NCI-H774 (cell line): ENCODE measurements at places on chromosomes 3 and 15.

- peak; percentile 27 for DNase-seq
These were observed 575 bp downstream of the TRPM7 start for GRCh38 chr15:50685976-50686468.

DNA sequence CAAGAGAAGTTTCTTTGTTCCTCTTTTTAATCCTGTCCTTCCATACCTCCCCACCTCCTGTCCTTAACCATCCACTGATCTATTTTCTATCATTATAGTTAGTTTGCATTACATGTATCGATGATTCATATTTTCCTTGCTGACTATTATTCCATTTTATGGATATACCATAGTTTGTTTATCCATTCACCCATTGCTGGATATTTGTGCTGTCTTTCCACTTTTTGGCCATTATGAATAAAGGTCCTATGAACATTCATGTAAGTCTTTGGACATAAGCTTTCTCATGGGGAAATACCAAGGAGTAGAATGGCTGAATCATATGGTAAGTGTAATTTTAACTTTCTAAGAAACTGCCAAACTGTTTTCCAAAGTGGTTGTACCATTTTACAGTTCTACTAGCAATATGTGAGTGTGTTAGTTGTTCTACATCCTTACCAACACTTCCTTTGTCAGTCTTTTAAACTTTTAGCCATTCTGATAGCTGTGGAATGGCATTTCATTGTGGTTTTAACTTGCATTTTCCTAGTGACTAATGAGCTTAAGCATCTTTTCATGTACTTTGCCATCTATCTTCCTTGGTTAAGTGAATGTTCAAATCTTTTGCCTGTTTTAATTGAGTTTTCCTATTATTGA, 11.7 kb downstream of the ATP6V1A start:
- DNase-seq: no peak

DNA sequence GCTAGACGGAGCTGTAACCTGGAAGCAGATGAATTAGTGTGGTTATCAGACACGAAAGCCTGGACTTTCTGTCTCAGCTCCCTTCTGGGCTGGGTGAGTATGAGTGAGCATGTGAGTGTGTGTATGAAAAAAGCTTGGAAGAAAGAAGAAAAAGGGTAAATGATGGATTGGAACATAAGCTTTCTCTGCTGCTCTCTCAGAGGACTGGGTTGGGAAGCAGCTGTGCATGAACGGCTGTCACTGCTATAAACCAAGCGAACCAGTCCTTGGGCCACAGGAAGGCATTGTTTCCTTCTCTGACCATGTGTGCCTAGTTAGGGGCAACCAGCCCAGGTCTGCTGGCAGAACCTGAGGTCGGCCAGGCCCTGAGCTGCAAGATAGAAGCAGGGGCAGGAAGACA, 37.0 kb downstream of the UMPS start:
- no peak for DNase-seq

DNA sequence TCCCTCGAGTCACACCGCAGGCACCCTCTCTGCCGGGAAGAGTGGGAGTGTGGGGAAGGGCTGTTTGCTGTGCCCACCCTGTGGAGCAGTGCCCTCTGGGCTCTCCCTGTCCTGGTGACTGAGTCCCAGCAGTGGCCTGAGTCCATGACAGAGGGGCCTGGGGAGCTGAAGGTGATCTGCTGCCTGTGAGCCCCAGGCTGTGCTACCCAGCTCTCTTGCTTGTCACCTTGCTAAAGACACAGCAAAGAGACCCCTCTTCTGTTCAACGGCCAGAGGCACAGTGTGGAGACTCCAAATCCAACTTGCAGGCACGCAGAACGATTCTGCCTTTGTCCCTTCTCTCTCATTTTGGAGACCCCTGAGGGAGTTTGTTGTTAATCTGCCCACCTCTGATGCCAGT, 232.6 kb downstream of the OPA1 start:
- DNase-seq: no peak

- DNase-seq: no peak
These were observed 31.9 kb downstream of the ZNF385D start for GRCh38 chr3:21718943-21719591.

DNA sequence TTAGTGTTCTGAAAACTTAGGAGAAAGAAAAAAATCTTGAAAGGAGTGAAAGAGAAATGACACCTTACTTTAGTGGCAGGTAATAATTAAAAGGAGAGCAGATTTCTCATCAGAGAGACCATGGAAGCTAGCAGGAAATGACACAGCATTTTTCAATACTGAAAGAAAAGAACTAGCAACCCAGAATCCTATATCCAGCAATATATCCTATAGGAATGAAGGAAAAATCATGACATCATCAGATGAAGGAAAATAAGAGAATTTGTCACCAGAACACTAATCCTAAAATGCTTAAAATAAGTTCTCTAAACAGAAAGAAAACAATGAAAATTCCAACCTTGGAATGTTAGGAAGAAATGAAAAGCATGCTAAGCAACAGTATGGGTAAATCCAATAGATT, 39.8 kb upstream of the MDFIC2 start:
- no peak for DNase-seq

- DNase-seq: no peak
These were observed 94.6 kb downstream of the FILIP1L start for GRCh38 chr3:100019719-100020118.

DNA sequence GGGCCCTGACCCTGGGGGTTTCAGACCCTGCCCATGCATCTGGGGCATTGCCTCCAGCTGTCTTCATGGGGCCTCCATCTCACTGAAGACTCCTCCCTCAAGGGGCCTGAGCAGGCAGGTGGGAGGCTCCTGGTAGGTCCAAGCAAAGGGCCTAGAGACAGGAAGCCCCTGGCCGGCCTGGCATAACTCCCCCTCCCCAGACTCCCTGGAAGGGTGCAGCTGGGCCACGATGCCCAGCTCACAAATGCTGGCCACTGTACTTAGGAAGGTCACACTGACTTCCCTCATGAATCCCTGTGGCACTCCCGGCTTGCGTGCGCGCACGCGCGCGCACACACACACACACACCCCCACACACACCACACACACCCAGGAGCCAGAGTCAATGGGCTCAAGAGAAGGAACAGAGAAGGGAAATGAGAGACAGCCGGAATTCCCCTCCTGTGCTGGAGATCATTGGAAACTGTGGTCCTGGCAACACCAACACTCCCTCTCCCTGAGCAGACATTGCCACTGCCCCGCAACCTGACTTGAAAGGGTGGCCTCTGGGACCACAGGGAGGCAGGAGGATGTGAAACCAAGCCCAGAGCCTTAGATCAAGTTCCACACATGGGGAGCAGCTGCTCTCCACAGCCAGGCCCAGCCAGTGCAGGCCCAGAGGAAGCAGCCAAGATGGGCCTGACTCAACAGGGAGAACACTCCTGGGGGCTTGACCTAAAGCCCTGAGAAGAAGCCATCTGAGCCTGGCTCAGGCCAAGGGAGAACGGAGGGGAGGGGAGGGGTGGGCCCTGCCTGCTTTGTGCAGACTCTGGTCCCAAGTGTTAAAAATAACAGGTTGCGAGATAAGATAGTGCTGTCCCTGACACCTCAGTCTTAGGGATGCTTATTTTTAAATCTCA, 69.7 kb downstream of the SCN5A start:
- DNase-seq: no peak

DNA sequence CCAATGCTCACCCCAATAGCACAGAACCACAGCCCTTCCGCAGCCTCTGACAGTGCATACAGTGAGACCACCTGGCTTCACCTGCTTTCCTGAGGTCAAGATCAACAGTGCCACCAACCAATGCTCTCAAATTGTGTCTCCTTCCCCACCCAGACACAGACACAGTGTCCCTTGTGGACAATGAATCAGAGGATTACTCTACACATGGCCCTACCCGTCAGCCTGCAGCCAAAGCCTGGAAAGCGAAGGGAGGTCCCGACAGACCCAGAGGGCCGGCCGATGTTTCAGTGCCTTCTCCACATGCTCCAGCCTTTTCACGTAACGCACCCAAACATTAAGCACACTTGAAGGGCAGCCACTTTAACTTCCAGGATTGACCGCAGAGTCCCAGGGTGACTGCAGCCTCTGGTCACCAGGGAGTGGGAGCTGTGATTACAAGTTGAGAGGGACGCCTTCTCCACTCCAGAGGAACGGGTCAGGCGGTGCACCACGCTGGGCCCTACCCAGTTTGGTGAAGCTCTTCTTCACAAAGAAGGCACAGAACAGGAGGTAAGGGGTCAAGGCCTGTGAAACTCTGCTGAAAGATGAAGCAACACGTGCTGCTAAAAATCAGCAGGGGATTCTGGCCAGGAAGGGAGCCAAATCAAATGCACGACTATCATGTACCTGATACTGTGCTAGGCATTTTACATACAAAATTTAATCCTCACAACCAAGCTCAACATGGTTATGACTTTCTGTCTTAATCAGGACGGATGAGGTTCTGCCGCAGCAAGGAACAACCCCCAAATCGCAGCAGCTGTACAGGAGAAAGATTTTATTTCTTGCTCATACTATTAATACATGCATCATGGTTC, 17.2 kb downstream of the KLHL25 start:
- DNase-seq: no peak

- no peak for DNase-seq
These were observed 230.6 kb downstream of the ZMAT3 start for GRCh38 chr3:178841011-178841410.

- DNase-seq: no peak
These were observed 29.5 kb downstream of the CCDC12 start for GRCh38 chr3:46946856-46947545.

GRCh38 chr3:102183623-102184022, 251.2 kb upstream of the ZPLD1 start:
- DNase-seq: no peak

DNA sequence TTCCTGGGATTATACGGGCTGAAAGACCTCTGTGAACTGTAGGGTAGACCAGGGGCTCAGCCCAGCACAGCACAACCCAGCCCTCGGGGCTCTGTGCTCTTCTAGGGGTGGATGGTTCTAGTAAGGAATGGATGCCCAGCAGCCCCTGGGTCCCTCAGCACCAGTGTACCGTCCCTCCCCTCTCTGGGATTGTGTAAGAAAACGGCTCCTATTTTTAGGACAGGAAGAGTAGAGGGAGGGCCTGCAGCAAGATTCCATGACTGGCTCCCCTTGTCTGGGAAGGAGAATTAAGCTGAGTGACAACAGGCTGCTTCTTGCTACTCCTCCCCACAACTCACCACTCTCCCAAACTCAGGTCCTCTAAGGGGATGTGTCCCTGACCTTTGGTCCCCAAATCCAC, 270.8 kb upstream of the TOPAZ1 start:
- no peak for DNase-seq

GRCh38 chr15:50228866-50229265, 36.7 kb downstream of the HDC start:
- no peak for DNase-seq

DNA sequence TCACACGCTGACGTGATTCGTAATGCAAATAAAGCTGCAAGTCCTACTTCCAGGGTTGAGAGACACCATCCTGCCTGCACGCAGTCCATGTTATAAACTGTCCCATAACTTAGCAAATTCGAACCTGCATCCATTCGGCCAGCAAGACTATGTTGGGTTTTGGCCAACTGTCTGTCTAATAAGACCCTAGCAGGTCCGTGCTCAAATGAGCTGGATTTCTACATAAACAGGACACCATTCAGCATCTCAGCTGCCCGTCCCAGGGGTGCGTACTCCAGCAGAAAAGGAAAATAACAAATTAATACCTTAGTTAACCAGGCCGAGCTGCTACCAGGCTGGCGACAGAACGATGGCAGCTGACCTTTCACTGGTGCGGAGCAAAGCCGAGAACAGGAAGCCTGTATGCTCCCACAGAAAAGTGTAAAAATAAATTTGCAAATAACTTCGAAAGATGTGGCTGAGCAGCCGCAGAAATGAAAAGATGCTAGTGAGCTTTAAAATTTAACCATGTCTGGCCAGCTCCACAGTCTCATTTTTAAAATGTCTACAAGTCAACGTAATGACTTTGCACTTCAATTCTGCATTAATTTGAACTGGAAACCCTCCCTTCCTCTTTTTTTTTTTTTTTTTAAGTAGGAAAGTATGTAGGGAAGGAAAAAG, 97.1 kb upstream of the SNRPA1 start:
- no peak for DNase-seq

DNA sequence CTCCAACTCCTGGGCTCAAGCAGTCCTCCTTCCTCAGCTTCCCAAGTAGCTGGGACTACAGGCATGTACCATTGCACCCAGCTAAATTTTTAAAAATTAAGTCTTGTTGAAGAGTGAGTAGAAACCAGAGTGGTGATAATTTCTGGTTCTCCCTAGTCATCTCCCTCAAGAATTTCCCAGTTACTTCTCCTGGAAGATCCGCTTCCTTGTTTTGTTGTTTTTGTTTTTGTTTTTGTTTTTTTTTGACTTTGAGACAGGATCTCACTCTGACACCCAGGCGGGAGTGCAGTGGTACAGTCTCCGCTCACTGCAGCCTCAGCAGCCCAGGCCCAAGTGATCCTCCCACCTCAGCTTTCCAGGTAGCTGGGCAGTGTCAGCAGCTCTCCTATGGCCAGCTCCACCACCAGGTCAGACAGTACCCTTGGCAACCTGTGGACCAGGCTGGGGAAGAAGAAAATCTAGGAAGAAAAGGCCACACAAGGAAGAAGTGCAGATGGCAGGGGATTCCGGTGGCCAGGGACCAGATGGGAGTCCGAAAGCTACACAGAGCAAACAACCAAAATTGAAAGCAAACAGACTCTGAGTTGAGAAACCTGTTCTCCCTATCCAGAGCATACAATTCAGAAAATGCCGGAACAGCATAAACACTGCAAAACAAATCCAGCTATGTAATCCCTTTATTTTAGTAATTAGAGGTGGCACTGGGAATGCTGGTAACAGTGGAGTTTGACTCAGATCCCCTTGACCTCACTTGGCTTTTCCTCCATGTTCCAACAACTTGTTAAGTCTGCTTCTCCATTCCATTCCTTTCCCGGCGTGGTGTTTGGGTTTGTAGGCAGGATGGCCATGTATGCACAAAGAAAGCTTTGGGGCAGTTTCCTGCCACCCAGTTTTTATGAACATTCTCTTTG, 266.6 kb upstream of the CTDSPL start:
- DNase-seq: peak; percentile 37

DNA sequence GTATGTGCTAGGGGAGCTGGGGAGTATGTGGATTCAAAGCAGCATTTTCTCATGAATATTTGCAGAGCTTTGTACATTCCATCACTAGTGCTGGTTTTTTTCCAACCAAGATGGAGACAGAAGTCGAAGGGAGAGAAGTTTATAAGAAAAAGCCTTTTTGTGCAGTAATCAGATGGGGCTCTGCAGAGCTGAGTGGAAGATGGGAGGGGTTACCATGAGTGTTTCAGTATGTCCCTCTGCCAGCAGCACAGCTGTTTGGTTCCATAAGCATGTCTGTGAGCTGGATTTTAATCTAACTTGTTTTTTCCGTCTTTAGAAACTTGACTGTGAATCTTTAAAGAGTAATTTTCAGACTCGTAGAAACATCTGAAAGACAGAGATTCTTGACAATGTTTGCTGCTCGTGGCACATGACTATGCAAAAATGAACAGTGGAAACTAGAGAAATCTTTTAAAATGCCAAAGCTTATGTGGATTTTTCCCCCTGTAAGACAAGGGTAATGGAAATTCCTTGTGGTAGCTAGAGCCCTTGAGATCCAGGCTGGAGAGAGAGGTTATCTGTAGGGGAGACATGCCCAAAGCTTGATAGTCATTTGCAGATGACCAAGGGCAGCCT, 20.3 kb downstream of the STARD9 start:
- no peak for DNase-seq

- DNase-seq: no peak
These were observed 12.7 kb upstream of the SNTN start for GRCh38 chr3:63639806-63640205.
